ENCODE measurements at places on chromosomes 3 and 15.

DNA sequence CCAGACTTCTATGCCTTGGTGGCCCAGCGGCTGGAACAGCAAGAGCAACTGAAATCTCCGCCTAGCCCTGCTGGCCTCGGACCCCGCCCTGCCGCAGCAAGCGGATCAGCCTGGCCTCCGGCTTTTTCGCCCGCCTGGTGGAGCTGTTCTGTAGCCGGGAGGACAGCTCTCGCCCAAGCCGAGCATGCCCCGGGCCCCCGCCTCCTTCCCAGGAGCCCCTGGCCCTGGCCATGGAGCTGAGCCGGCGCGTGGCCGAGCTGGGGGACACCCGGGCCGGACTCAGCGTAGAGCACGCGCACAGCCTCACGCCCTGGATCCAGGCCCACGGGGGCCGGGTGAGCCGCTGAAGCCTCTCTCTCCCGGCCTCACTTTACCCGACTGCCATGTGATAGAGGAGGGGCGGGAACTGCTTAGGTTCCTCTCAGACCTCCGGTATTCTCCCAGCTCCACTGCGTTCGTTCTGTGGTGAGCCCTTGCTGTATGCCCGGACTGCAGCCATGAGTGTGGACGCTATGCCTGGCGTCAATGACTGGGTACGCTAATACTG, 24.1 kb upstream of the MRPL3 start:
- no peak for DNase-seq

- DNase-seq: no peak
These were observed 1.0 kb downstream of the LIMD1 start for GRCh38 chr3:45595364-45596195.

DNA sequence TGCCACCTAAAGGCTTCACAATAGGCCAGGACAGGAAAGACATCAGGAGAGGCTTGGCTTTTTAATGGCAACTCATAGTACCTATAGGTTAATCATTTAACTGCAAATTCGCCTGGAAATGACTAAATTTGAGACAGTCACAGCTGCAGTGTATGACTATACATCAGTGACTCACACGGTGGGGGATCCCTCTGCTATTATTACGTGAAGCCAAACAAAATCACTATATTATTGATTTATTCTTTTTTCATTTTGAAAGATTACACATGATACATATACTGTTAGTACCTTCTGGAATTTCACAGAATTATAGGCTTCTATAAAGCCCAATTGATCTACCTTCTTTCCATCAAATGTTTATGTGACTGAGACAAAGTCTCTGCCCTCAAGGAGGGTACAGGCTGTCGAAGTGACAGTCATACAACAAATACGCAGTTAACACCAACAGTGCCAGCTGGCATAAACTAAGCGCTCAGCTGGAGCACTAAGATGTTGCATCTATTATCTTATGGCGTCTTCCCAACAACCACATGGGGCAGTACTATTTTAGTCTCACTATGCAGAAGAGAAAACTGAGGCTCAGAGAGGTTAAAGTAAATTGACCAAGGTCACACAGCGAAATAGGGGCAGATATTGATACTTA, 82.0 kb upstream of the LMOD3 start:
- DNase-seq: no peak

DNA sequence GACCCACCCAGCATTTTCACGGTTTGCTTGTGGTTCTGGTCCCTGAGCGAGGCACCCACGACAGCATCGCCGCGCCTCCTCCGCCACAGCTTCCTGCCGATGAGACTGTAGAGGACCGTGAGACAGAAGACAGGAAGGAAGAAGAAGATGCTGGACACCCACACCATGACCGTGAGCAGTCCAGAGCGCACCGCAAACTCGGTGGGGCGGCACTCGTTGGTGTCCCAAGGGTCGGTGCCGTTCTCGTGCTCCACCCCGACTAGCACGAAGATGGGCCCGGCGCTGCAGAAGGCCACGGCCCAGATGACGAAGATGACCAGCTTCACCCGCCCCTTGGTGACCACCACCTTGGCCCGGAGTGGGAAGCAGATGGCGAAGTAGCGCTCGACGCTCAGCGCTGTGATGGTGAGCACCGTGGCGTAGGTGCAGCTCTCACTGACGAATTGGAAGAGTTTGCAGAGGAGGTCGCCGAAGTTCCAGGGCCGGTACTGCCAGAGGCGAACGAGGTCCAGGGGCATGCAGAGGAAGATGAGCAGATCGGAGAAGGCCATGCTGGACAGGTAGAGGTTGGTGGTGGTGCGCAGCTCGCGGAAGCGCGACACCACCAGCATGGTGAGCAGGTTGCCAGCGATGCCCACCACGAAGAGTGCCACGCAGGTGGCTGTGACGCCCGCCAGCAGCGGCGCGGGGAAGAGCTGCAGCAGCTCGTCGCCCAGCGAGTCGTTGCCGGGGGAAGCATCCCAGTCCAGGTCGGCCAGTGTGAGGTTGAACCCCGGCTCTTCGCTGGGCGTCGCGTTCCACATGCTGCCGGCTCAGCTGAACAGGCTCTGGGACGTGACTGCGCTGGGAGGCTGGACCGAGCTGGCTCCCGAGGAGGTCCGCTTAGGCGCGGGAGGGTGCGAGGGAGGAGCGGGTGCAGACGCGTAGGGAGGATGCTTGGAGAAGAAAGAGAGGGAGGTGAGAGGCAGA, at the start of gene GHSR:
Gene GHSR, minus strand, starts transcription at position 846 of the 969 bp plus-strand sequence. Its CDS starts 43 bp downstream, at position 803.
- no peak for DNase-seq

- DNase-seq: no peak
These were observed 195.7 kb downstream of the EBLN2 start for GRCh38 chr3:73257186-73257585.

DNA sequence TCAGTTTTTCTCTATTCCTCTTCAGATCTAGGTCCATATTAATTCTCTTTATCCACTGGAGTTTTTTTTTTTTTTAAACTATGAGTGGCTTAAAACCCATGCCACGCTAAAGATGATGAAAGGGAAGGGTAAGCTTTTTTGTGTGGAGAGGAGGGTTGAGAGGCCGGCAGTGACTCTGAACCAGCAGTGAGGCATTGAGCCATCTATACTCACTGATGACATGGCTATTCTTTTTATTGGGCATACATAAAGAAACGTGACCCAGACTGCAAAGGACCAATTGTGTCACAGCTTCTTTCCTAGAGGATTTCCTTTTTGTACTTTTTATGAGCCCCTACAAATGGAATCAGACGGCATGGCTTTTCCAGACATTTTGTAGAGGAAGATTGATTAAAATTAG, 662.2 kb downstream of the AGBL1 start:
- no peak for DNase-seq

DNA sequence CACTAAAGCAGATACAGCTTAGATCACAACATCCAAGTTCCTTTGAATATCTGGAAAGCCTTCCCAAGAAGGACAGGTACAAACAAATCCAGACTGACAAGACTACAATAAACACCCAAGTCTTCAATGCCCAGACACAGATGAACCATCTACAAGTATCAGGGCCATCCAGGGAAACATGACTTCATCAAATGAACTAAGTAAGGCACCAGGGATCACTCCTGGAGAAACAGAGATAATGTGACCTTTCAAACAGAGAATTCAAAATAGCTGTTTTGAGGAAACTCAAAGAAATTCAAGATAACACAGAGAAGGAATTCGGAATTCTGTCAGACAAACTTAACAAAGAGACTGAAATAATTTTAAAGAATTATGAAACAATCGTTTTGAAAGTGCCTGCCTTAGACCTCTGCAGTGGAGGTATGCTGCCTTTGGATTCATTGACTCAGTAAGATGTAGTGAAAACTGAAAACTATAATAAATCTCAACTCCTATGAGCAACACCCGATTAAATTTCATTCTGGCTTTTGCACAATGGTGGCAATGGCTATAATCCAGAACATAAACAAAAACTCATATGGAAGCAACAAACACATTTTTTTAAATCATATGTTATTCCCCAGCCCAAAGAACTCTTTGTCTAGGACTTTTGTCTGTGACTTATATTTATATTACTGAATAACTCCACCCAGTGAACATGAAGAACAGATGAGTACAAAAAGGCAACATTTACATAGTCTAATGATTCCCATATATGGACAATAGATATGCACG, 12.6 kb upstream of the COL8A1 start:
- DNase-seq: no peak

DNA sequence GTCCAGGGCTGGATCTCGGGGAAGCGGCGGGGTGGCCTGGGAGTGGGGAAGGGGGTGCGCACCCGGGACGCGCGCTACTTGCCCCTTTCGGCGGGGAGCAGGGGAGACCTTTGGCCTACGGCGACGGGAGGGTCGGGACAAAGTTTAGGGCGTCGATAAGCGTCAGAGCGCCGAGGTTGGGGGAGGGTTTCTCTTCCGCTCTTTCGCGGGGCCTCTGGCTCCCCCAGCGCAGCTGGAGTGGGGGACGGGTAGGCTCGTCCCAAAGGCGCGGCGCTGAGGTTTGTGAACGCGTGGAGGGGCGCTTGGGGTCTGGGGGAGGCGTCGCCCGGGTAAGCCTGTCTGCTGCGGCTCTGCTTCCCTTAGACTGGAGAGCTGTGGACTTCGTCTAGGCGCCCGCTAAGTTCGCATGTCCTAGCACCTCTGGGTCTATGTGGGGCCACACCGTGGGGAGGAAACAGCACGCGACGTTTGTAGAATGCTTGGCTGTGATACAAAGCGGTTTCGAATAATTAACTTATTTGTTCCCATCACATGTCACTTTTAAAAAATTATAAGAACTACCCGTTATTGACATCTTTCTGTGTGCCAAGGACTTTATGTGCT, 527 bp downstream of the B2M start:
- DNase-seq: peak; percentile 51

GRCh38 chr3:155972885-155973584, 102.6 kb downstream of the GMPS start:
- no peak for DNase-seq

DNA sequence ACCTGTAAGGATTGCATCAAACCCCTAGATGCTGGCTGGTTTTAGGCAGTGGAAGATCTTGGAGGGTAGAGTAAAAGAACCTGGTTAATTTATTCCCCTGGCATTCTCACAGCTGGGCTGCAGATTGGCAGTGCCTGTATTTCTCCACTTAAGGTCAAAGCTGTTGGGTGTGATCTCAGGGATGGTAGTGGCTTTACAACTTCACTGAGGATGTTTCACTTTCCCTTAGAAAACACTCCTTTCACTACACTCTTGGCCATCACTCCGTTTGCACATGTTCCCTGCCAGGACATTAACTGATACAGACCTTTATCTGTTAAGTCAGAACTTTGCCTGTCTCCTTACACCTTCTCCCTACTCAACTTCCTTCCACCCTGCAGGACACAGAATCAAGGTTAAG, 779.1 kb upstream of the SEMA6D start:
- no peak for DNase-seq

DNA sequence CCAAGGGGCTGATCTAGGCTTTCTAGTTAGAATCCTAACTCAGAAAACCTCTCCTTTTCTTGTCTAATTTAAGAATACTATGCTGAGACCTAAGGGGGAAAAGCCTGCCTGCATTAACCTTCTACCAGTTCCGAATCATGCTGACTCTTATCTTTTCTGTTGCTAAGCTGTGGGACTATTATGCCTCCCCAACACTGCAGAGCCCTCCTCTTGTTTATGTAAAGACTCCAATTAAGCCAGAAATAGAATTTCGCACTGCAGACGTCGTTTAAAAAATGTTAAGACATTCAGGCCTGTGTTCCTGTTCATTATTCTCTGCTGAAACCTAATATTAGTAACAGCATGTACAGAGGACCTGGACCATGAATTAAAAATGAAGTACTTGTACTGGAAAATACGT, 310.6 kb upstream of the ATP11B start:
- no peak for DNase-seq

GRCh38 chr3:54761637-54762036, 166.2 kb downstream of the LRTM1 start:
- DNase-seq: no peak

DNA sequence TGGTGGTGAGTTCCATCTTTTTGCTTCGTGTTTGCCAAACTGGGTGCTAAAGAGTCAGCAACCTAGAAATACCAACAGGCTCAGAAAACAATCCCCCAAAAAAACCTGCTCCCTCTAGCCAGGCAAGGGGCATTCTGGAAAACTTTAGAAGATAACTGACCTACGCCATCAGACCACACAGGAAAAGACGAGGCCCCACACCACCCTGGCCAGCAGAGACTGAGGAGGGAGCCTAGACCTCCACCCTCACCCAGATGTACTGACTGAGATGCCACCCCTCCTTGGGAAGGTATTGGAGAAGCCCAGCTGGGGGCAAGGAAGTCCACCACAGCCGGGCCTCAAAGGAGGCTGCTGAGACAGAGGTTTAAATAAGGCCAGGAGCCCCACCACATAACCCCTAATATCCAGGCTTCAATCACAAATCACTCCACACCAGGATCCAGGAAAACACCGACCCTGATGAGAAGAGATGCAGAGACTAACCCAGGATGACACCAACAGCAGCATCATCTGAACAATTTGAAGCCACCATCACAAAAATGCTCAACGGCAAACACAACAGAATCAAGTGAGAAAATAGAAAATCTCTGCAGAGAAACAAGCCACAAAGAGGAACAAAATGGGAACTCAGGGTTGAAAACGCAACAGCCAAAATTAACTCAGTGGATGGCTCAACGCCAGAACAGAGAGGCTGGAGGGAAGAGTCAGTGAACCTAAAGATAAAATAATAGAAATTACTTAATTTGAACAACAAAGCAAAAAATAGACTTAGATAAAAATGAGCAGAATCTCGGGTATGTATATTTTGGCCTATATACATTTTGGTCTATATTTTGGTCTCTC, 61.0 kb downstream of the TPRA1 start:
- DNase-seq: no peak

GRCh38 chr3:4981665-4982494, 2.6 kb downstream of the BHLHE40 start:
- DNase-seq: peak; percentile 14

- no peak for DNase-seq
These were observed 102.3 kb downstream of the TPRA1 start for GRCh38 chr3:127488141-127488672.

DNA sequence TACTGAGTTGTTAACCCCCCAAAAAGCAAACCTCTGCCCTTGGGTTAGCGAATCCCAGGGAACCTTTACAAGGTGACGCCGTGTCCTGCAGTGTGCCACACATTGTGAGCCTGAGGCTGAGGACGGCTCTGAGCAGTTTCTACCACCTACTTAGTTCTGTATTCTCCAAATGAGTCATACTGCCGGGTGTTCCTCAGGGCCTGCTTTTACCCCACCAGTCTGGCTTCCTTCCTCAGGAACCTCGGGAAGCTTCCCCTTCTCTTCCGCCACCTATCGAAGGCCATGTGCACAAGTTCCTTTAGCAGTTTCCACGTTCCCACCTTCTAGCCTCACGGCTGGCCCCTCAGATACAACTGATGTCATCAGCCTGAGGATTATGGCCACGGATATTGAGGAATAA, 384.0 kb upstream of the TPM1 start:
- no peak for DNase-seq

DNA sequence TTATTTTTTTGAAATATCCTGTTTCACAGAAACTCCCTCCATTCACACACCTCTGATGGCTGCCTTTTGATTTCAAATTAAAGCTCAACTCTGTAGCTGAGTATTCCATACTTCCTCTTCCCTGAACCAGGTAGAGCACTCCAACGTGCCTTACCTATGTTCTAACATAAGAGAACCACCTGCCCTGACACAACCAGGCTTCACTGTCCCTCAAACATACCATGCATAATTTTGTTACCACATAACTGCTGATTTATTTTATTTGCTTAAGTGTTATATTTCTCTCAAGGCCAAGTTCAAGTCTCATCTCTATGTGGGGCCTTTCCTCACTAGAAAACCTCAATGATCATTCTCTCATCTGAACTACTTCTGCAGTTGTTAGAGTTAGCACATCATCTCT, 209.7 kb downstream of the P3H2 start:
- DNase-seq: no peak

Measured in NCI-H526 treated with DMSO at 0.1 percent for 48 hours (cell line).